H9 (cell line): ENCODE measurements at places on chromosomes 2 and 18. TPM values are rescaled to one million over a fixed set of nuclear protein-coding genes. Genes with fewer than 3 reads are reported as not detected.

The RTKN gene
- 87.1 and 90.9 TPM in 2 replicates for total RNA-seq

The CNRIP1 gene
- 0.50 and 0.70 TPM in 2 replicates for total RNA-seq

The UGT1A5 gene
- total RNA-seq: not detected in 2 replicates

The SPHKAP gene
- total RNA-seq: not detected in 2 replicates

The PPP1R1C gene
- total RNA-seq: 4.0 and 5.4 TPM in 2 replicates

The PAX3 gene
- not detected in 2 replicates for total RNA-seq

The OSBPL6 gene
- total RNA-seq: 4.3 and 4.6 TPM in 2 replicates

The IWS1 gene
- total RNA-seq: 61.0 and 66.2 TPM in 2 replicates

The ASPRV1 gene
- total RNA-seq: 0.57 and 0.64 TPM in 2 replicates

The TSPYL6 gene
- not detected in 2 replicates for total RNA-seq

The TUBA4B gene
- total RNA-seq: not detected in 2 replicates

The IL36A gene
- not detected in 2 replicates for total RNA-seq

The OSR1 gene
- 0.24 and 0.35 TPM in 2 replicates for total RNA-seq

The PLCD4 gene
- 0.18 and 0.42 TPM in 2 replicates for total RNA-seq

The ADCYAP1 gene
- not detected in 2 replicates for total RNA-seq

The RAB6C gene
- total RNA-seq: not detected in 2 replicates

The CDH2 gene
- 35.4 and 36.2 TPM in 2 replicates for total RNA-seq

The C2orf81 gene
- 2.4 and 3.5 TPM in 2 replicates for total RNA-seq

The RGPD6 gene
- 14.4 and 18.0 TPM in 2 replicates for total RNA-seq

The ADI1 gene
- 23.4 and 25.4 TPM in 2 replicates for total RNA-seq

The CDK15 gene
- total RNA-seq: not detected in 2 replicates

The DLGAP1 gene
- total RNA-seq: 20.0 and 23.2 TPM in 2 replicates

The EMX1 gene
- total RNA-seq: 0.64 and 0.72 TPM in 2 replicates

The MC4R gene
- total RNA-seq: not detected in 2 replicates

The CFC1 gene
- 0.22 TPM in 1 of 2 replicates, not detected in the other for total RNA-seq

The TDRD15 gene
- total RNA-seq: not detected in 2 replicates

The SERPINB4 gene
- 4.1 and 4.3 TPM in 2 replicates for total RNA-seq

The STEAP3 gene
- 15.4 and 15.9 TPM in 2 replicates for total RNA-seq

The PLEKHM3 gene
- 7.3 and 7.5 TPM in 2 replicates for total RNA-seq

The FSHR gene
- total RNA-seq: not detected in 2 replicates
